Amniotic stem cell (primary cell): ENCODE measurements at places on chromosomes 1 and 21.

DNA sequence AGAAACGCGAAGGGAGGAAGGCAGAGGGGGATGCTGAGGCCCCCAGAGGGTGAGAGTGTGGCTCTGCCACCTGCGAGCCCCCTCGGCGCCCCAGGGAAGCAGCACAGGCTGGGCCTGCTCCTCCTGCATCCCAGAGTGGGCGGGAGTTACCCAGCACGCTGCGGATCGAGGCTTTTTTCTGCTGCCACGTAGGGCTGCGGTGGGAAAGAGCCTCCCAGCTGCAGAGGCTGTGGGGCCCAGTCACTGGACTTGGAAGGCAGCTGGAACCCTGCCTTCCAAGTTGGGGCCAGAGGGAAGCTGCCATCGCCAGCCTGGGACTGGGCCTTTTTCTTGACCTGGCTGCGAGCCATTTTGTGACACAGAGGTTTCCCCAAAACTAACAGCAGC is 2.3 kb upstream of the GRIK3 start:
- DNase-seq: no peak

DNA sequence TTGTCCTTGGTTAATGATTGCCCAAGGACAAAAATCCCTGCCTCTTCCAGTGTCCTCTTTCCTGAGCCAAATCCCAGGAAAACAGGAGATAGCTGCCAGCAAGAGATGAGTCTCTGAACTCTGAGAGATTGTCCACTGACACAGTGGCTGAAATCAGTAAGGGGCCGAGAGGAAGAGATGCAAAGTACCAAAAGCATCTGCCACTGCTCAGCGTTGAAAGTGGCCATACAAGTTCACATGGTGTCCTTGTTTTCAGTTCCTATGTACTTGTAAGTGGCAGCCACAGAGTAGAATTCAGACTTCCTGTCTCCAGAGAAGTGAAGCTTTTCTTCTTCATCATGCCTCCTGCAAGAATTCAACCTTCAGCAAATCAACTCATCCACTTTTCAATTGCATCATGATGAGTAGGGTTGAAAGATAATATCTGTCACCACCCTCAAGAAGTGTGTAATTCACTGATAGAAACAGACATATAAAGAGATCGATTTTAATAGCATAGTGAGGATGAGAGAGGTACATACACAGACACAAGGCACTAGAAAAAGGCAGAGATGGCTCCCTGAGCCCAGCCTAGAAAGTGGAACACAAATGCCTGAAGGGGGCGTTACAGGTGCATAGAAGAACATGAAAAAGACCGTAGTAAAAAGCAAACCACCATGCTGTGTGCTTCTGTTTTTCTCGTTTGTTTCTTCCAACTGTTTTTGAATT is 185.8 kb downstream of the MRPL39 start:
- peak; percentile 45 for DNase-seq

- DNase-seq: no peak
These were observed 5.1 kb downstream of the NT5C1A start for GRCh38 chr1:39666772-39667171.

DNA sequence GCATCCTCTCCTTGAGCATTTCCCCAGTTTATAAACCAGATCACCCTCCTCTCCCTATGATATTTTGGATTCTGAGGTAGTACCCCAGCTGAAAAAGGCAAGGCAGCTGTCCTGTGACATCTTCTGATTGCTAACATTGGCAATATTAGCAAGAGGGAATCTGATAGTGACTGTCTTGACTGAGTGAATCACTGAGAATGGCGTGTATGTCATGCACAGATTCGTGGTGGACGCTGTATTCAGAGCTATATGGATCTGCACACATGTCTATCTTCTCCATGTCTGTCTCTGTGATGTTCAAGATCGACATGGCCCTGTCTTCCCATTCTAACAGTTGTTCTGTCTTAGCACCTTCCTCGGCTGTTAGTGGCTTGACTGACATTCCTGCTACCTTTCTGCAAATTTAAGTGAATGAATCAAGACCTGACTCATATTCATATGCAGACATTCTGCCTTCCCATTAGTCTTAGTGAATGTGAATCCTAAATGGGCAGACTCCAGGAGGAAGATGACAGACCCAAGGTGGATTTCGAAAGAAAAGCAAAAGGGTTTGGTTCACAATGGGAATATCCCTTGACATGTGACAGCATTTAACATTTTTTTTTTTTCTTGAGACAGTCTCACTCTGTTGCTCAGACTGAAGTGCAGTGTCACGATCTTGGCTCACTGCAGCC is 97.7 kb downstream of the PGBD5 start:
- no peak for DNase-seq

DNA sequence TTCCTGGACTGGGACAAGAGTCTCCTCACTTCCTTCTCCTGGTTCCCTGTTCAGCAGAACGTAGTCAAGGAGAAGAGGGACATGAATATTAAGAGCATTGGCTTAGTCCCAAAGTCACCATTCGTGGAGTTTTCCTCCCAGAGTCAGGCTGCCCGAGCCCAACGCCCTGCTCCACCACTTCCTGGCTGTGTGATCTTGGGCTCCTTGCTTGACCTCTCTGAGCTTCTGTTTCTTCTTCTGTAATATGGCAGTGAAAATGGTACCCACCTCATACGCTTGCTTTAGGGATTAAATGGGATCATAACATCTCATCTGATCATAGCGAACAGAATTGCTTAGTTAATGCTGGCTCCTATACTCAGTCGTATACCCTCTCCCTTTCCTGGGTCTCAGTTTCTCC is 12.0 kb upstream of the CASZ1 start:
- DNase-seq: no peak
